ENCODE measurements at places on chromosomes 12 and 14. TPM values are rescaled to one million over a fixed set of nuclear protein-coding genes. Genes with fewer than 3 reads are reported as not detected.
A peak's percentile ranks its signal among the peaks of the same experiment; 100 is the strongest.

MYH6 gene
- total RNA-seq, result not detected

OLR1 gene
- 6.3 TPM for total RNA-seq

SERPINA1 gene
- total RNA-seq, result not detected

B3GNT4 gene
- total RNA-seq, result not detected

HEATR5A gene
- 70.3 TPM for total RNA-seq

BMP4 gene
- total RNA-seq, result not detected

- peak; percentile 6 for DNase-seq
Measured at GRCh38 chr14:96309896-96310330, 53.2 kb downstream of the ATG2B start.

DNA sequence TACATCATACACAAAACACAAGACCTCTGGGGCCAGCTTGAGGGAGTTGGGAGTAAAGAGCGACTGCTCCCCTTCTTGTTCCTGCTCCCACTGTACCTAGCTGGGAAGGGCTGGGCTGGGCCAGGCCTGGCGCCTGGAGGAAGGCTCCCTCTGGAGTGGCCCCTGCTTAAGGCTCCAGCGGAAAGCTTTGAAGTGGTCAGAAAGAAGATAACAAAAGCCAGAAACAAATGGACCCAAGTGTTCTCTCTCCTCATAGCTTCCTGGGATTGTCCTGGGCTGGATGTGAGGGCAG, 25.3 kb downstream of the PRPF40B start:
- DNase-seq, result no peak

DNA sequence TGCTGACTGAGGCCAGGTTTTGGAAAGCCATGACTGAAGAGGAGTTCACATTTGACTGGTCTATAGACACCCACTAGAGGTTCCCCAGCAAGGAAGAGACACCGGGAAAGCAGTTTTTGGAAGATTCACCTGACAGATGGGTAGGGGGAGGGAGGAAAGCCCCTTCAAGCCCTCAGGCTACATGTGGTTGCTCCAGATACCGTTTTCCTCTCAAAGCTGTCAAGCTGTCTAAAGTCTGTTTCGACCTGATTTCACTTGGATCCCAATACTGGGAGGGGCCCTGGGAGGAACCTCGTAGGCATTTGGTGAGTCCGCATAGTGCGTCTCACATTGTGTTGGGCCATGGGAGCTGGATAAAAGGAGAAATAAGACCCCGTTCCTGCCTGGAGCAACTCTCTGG, 1.7 kb upstream of the LRP1 start:
- no peak for DNase-seq

- peak; percentile 51 for DNase-seq
Measured at GRCh38 chr14:32367516-32367915, 38.4 kb downstream of the AKAP6 start.

DNA sequence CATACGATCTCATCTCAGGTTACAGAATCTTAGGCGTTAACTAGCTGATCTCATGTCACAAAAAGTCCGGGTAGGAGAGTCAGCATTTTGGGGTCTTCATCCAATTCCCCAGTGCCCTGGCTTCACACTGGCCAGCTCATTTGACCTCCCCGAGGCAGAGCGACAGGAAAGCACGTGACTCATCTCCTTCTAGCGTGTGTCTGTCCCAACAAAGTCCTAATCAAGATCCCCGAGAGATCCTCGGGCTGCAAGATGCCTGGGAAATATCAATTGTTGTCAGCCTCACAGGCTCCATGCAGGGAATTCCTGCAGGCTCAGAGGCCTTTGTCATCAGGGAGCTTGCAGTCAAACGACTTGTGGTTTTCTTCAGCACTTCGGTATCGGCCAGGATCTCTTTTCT, 57.5 kb downstream of the ZNF664 start:
- DNase-seq, result peak; percentile 94

GRCh38 chr14:89418452-89418851, 1.4 kb upstream of the FOXN3 start:
- DNase-seq, result peak; percentile 53

DNA sequence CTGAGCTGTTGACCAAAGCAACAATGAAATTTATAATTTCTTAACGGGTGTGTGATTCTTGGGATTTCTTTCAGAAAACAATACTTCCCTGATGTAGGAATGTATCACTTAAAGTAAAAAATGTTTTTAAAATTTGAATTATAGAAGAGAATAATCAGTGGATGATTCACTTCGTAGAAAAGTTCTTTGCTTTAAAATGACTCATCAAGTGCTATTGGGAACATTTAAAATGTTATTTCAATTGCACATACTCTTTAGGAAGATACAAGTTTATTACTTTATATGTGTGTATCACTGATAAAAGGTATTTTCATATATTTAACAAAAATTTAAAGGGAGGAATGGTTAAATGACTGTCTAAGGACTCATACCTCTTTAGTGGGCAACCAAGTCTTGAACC, 155.3 kb downstream of the PDE3A start:
- peak; percentile 66 for DNase-seq

GRCh38 chr12:20438299-20438779, 70.0 kb downstream of the PDE3A start:
- DNase-seq, result peak; percentile 62

DNA sequence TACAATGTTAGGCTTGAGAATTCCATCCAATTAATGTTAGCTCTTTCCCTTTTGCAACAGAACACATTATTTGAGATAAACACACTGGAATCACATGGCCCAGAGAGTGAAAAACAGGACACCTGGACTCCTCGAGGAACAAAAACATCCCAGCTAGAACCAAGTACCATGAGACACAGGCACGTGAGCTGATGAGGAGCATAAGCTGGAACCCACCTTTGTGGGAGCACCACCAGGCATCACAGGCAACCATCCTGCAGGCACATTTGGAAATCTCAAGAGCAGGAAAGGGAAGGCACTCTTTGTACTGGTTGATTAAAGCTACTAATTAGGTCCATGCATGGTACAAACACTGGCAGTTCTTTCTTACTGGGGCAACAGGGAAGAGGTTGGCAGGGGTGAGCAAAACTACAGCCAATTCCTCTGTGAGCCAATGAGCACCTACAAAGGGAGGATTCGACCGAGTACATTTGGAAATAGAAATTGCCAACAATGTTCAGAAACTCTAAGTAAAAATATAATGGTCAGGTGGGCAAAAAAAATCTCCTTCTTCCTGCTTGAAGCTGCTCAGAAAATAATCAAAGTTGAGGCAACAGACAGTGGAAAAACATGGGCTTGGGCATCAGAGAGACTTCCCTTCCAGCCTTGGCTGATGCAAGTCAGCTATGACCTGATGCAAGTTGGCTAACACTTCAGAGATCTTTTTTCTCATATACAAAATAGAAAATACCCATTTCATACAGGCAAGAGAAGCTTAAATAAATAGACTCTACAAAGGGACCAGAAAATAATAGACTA, 216.7 kb downstream of the NUAK1 start:
- peak; percentile 53 for DNase-seq

- DNase-seq, result no peak
Measured at GRCh38 chr14:76584271-76584702, 177.0 kb upstream of the VASH1 start.

DNA sequence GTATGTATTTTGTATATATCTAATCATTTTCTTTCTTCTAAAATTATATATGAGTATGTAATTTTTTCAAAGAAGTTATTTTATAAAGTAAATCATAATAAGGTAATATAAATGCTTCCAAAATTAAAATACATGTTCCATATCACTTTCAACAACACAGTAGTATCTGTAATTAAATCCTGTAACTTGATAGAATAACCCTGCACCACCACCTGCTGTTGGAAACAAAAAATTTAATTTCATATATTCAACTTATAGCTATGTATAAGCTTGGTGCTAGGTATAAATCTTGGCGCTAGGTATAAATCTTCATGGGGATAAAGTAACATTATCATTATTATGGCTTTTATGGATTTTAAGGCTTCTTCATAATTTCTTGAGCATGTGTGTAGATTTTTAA, 149.7 kb upstream of the DCN start:
- no peak for DNase-seq

DNA sequence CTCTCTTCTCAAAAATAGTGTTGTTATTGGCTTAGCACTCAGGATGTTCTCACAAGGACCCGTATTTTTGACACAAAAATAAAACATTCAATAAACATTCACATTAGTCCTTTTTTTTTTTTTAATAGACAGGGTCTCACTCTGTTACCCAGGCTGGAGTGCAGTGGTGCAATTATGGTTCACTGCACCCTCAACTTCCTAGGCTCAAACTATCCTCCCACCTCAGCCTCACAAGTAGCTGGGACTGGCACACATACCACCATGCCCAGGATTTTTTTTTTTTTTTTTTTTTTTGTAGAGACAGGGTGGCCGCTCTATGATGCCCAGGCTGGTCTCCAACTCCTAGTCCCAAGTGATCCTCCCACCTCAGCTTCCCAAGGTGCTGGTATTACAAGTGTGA, 27.0 kb downstream of the PPP1R13B start:
- no peak for DNase-seq
